ENCODE measurements at places on chromosomes 7 and 10.

GRCh38 chr10:12709521-12709963, 292.0 kb downstream of the CCDC3 start:
- no peak for DNase-seq

DNA sequence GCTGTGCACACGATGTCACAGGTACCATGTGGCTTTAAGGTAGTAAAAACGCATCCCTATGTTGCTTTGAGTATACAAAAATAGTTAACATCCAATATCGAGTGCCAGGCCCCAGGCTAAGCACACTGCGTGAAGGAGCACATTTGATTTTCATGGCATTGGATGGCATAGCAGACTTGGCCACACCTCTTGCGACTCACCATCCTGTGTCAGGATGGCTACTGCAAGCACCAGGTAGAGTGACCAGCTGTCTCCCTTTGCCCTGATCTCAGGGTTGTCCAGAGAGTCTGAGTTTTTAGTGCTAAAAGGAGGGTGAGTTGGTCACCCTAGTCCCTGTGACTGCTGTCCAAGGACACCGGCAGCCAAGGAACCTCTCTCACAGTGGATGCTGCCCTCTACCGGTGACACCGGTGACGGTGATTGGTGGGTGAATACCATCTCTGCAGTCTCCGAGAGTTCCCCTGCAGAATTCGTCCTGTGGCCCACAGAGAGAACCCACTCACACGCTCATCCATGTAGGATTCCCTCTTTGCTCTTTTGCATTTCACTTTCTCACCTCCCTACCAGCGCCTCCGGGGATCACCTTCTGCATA, 76.1 kb downstream of the BICC1 start:
- no peak for DNase-seq

- DNase-seq = peak; percentile 83
These were observed 89.2 kb downstream of the DLG5 start for GRCh38 chr10:77837248-77837924.

DNA sequence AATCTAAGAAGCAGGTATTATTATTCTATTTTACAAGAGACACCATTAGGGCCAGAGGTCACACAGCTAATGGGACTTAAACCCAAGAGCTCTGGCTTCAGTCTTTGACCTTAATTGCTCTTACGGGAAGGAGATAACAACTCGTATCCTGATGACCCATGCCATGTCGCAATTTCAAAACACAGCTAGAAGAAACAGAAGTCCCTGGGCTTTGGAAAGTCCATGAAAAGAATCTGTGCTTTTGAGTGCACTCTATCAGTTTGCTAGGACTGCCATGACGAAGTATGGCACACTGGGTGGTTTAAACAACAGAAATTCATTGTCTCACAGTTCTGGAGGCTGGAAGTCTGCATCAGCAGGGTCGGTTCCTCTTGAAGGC, 247.8 kb upstream of the AOAH start:
- DNase-seq = no peak

DNA sequence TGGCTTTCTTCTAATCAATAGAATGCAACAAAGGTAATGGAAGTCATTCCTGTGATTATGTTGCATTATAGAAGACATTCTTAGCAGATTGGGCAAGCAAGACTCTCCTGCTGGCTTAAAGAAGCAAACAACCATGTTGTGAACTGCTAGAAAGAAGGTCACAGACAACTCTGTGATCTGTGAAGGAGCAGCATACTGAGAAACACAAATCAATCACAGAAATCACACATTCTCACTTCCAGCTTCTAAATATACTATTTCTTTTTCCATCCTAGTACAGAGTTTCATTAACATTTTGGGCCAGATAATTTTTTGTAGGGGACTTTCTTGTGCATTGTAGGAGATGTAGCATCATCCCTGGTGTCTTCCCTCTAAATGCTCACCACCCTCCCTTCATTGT, 28.0 kb upstream of the PALS2 start:
- DNase-seq = no peak

DNA sequence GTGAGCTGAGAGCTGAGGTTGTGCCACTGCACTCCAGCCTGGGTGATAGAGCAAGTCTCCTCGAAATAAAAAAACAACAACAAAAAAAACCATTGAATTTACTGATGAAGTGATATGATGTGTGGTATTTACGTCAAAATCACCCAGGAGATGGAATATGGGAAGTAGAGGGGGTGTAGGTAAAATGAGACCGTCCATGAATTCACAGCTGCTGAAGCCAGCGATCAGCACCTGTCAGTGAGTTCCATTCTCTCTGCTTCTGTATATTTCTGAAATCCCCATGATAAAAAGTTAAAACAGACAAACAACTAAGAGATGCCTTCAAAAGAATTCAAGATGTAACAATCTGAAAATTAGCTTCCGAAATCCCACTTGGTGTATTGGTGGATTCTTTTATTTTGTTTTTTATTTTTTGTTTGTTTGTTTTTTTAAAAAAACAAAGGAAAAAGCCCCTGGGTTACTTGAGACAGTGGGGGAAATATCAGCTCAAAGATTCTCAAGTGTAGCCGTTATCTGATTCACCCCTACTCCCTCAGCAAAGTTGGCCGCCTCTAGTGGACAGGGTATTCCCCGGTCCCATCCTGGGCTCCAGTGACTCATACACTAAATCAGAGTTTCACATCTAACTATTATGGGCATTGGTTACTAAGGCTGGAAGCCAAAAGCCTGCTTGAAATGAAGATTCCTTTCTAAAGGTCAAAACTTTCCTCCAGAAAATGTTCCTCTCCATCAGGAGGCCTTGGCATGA, 76.4 kb downstream of the MAP3K8 start:
- peak; percentile 59 for DNase-seq

GRCh38 chr7:71733107-71733870, 601.3 kb downstream of the GALNT17 start:
- DNase-seq = peak; percentile 65

GRCh38 chr10:52466464-52466863, 152.4 kb downstream of the DKK1 start:
- DNase-seq = no peak

DNA sequence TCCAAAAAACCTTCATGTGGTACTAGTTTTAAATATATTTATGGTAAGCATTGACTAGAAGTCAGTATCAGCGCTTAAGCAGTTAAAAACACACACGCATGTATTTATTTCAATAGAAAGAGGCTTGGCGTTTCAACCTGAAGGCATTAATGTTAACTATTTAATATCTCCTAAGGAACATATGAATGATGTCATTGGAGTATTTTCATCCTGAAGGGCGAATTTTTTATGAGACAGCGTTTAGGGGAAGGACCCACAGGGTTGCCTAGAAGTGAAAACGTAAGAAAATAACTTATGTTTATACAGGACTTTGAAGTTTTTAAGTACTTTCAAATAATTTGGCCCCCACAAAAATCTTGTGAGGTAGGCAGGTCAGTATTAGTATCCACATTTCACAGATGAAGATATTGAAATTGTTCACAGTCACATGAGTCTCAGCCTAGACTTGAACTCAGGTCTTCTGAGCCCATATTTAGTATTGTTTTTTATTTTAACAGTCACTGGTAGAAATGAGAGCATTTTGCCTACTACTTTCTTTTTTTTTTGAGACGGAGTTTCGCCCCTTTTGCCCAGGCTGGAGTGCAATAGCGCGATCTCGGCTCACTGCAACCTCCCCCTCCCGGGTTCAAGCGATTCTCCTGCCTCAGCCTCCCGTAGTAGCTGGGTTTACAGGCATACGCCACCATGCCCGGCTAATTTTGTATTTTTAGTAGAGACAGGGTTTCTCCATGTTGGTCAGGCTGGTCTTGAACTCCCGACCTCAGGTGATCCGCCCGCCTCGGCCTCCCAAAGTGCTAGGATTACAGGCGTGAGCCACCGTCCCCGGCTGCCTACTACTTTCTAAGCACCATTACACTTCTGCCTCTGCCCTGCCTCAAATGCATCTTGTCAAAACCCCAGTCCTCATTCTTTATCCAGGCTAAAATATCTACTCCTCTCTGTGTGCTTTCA, 1.8 kb downstream of the SLK start:
- no peak for DNase-seq

GRCh38 chr10:2759233-2759632, 308.1 kb upstream of the PFKP start:
- no peak for DNase-seq

DNA sequence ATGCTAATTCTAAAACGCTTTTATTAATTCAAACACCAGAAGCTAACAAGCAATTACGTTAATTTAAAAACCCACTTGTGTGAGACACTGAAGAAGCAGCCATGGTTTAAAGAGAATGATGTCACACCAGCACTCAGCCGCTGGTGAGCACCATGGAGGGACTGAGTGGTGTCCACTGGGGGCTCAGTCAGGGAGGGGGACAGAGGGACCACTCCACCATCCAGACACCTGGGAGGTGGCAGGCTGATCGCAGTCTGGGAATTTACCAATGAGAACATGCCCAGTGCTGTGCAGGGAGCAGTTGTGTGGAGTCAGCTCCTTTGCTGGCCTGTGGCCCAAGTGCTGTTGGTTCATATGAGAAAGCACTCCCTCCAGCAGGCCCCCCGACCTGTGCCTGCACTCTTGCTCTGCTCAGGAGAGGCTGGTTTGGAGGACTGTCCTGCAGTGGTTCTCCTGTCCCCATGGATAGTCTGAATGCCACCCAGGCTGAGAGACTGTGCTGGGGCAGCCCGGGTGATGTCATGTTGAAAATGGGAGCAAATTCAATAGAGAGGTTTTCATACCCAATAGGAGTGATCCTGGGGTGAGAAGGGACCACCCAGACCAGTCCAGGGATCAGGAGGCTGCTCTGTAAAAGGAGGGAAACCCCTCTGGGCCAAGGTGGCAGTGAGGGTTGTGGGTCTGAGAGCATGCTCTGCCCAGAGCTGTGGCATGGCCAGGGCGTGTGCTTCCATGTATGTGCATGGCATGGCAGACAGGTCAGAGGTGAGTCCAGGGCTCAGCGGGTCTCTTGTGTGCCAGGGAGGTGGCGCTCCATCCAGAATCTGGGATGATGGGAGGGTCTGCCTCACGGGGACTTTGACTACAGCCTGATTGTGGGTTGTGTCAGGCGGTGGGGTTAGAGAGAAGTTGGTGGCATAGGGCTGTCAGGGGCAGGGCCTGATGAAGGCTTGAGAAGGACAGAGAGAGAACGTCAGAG, 12.7 kb downstream of the ADCY1 start:
- no peak for DNase-seq

DNA sequence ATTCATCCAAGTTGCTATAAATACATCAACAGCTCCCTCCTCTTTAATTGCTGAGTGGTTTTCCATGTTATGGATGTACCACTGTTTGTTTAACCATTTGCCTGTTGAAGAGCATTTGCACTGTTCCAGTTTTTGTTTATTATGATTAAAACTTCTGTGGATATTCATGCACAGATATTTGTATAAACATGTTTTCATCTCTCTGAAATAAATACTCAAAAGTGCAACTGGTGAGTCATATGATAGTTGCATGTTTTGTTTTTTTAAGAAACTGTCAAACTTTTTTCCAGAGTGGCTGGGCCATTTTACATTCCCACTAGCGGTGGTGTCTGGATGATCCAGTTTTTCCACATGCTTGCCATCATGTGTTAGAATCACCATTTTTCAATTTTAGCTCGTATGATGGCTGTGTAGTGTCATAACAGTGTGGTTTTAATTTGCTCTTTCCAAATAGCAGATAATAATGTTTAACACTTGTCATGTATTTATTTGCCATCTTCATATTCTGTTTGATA, 33.6 kb downstream of the MEOX2 start:
- no peak for DNase-seq

- DNase-seq = no peak
These were observed 35.1 kb upstream of the DLG5 start for GRCh38 chr10:77961668-77962067.

DNA sequence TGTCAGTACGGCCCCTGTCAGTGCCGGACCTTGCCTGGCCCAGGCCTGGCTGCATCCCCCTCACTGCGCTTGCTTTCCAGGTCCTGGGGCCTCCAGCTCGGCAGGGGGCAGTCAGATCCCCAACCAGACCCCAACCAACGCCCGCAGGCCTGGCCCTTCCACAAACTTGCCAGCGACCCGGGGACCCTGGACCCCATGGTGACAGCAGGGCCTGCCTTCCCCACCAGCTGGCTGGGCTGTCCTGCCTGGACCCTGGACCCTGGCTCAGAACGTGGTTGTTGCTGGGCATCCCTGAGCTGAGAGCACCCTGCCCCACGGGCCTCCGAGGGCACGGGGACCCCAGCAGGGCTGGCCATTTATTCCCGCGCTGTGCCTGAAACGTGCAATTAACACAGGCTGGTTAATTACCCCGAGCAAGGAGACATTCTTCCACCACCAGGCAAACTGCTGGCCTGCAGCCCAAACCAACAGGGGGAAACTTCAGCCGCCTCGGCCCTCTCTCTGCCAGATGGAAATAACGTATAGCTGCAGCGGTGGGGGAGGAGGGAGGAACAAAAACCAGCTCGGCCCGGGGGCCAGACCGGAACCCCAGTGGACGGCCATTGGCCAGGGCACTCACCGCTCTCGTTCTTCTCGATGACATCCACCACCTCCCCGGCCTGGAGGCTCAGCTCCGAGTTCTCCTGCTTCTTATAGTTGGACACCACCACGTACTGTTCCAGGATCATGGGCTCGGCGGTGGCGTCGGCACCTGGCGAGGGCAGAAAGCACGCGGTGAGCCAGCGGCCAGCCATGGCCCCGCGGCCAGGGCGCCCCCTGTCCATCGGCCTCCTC, 167.1 kb downstream of the NEURL1 start:
- DNase-seq = peak; percentile 23

- no peak for DNase-seq
These were observed 57.9 kb downstream of the ELFN1 start for GRCh38 chr7:1727812-1728570.

DNA sequence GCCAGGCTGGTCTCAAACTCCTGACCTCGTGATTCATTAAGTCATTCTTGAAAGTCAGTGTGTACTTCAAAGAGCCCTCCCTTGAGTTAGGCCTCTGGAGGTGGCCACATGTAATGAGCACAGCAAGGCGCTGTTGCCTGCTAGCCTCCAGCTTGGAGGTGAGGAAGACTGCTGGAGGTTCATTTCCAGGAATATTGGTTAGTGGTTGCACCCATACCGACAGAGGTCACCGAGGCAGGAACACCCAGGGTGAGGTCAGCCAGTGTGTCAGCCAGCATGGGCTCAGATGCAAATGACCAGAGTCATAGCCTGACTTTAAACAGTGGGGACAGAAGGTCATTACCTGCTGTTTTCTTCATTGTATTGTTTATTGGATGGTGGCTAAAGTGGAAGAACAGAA, 85.0 kb downstream of the PLPP4 start:
- DNase-seq = no peak

Measured in activated T-cell treated with anti-CD3 and anti-CD28 coated beads, Interleukin-2, amount 50 U/mL, for 72 hours (primary cell).